ENCODE measurements at places on chromosomes 5 and 9.

DNA sequence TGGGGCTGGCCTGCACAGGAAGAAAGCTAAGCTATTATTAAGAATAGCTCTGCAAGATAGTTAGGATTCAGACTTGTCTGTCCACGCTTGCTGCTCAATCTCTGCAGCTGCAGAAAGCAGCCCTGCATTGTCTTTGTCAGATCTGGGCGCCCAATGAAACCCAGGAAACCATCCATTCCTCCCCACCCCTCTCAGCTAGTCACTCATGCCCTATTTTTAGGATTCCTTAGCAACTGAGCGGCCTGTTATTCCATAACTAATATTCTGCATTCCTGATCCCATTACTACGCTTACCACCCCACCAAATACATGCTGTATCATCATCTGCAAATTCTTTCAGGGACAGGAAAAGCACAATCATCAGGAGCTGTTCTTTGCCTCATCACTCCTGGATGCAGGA is 52.9 kb upstream of the APC start:
- no peak for DNase-seq

- no peak for DNase-seq
Measured at GRCh38 chr5:132272311-132273210, 15.1 kb downstream of the PDLIM4 start.

DNA sequence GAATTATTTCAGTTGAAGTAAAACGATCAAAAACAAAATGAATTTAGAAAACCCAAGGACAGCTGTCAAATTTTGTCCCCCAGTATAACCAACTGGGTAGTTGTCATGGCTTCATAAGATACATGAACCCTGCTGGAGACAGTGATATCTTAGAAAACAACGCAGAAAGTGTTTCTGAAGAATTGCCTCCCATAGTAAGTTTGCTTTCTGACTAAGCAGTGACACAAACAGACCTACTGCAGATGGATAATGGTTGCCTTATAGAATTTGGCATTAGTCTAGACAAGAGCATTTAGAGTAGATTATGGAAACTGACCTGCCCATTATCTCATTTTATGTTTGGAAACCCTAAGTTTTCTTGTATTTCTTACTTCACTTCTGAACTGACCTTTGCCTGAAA is 187.7 kb upstream of the KCNN2 start:
- DNase-seq: no peak

GRCh38 chr5:95907740-95908706 is 53.6 kb downstream of the ELL2 start:
- DNase-seq: no peak

GRCh38 chr5:177495243-177496060 is 2.0 kb downstream of the PDLIM7 start:
- DNase-seq: no peak

- peak; percentile 17 for DNase-seq
Measured at GRCh38 chr9:88521308-88521707, 13.7 kb upstream of the NXNL2 start.

GRCh38 chr5:38672059-38672788 is 115.8 kb upstream of the LIFR start:
- DNase-seq: no peak

GRCh38 chr5:55402199-55402598 is 94.4 kb downstream of the MTREX start:
- DNase-seq: no peak

DNA sequence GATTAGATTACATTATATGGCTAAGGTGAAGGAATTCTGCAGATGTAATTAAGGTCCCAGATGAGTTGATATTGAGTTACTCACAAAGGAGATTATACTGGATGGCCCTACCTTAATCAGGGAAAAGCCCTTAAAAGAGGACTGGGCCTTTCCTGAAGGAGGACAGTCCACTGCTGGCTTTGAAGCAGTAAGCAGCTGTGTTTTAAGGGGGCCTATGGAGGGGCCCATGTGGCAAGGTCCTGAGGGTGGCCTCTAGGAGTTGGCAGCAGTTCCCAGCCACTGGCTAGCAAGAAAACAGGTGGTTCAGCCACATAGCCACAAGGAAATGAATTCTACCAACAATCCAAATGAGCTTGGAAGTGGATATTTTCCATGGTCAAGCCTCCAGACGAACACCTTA is 36.4 kb upstream of the GDNF start:
- no peak for DNase-seq

GRCh38 chr5:154197801-154198491 is 7.4 kb downstream of the GALNT10 start:
- DNase-seq: no peak

DNA sequence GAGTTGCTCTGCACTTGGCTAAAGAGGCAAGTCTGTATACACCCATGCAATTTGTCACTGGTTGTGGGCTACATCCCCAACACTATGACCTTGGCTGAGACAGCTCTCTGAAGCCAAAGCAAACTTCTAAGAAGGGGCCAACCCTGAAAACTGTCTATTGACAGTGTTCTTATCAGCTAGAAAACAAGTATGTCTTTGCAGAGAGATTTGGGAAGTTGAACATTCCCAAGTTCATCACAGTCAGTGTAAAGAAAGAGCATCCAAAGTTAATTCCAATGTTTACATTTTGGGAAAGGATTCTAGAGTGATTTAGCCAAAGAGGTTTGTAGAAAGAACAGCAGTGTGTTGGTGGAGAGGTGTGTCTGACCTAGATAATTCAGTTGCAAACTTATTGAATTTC is 711.1 kb upstream of the CHD1 start:
- no peak for DNase-seq

DNA sequence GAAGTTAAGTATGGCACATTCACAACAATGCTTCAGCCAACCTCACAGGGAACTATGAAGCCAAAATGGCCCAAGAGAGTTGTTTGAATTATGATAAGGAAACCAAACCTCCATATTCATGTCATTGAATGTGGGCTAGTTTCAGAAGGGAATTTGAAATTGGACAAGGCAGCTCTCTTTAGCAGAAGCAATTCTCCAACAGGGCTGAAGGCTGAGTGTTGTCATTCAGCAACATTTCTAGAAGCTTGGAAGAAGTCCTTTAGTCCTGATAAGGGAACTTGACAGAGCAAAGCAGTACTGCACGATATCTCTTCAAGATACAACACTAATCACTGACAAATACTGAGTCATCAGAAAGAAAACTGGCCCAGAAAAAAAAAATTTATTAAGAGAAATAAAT is 115.4 kb downstream of the SLC25A46 start:
- no peak for DNase-seq

DNA sequence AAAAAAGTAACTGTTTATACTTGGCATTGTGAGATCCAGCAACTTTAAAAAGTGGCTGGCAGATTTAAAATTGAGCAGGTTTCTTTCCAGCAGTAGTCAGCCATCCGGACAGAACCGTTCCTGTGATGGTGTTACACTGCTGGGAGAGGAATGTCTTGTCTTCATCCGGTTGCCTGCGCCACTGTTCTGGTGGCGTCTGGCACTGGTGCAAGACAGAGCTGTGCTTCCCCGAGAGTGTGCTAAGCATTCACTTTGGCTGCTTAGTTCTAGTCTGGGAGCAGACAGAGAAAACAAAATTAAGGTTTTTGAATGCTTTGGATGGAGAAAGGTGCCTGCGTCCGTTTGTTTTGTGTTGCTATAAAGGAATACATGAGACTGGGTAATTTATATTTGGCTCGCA is 35.5 kb upstream of the CREBRF start:
- DNase-seq: no peak

DNA sequence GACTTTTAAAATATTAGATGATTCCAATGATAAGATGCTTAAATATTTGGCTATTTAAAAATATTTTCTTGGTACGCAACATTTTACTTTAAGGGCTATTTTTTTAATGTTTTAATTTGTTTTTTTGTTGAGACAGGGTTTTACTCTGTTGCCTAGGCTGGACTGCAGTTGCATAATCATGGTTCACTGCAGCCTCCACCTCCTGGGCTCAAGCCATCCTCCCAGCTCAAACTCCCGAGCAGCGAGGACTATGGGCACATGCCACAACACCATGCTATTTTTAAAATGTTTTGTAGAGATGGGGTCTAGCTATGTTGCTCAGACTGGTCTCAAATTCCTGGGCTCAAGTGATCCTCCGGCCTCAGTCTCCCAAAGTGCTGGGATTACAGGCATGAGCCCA is 850.2 kb upstream of the DMAC1 start:
- DNase-seq: no peak

DNA sequence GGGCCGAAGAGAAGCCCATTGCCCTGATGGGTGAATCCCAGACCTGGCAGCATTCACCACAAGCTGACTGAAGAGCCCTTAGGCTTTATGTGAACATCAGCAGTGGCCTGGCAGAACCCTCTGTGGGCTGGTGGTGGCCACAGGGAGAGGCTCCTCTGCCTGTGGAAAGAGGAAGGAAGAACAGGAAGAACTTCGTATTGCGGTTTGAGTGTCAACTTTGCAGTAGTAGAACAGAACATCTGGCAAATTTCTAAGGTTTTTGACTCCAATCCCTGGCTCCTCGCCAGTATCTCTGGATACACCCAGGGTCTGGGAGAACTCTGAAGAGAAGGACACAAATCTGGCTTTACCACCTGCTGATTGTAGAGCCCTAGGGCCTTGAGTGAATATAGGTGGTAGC is 356.4 kb upstream of the GRAMD2B start:
- no peak for DNase-seq

DNA sequence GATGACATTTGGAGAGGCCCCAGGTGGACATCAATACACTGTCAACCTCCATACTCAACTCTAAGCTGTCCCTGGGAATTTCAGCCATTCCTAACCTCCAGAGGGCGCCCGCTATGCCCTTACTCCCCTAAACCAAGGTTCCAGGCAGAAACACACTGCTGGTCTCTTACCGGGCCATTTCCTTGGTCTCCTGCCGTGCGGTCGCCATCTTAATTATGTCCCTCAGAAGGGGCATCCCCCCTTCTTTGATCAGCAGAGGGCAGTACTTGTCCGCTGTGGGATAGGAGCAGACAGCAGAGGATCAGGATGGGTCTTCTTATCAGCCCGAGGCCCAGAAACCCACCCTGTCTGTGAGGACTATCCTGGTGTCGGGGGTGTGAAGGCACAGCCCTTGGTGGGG is 9.3 kb upstream of the ZDHHC12 start:
- DNase-seq: no peak

GRCh38 chr5:91211997-91212713 is 171.0 kb downstream of the ARRDC3 start:
- DNase-seq: no peak

GRCh38 chr5:131019111-131019510 is 145.9 kb downstream of the HINT1 start:
- DNase-seq: no peak

DNA sequence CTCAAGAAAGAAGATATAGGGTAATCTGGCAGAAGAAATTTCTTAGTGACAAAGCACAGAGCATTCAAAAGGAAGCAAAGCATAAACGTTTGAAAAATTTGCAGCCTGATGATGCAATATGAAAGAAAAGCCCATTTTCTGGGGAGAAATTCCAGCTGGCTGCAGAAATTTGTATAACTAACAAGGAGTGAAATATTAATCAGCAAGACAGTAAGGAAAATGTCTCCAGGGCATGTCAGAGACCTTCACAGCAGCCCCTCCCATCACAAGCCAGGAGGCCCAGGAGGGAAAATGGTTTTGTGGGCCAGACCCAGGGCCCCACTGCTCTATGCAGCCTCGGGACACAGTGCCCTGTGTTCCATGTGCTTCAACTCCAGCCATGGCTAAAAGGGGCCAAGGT is 359.4 kb downstream of the HINT1 start:
- no peak for DNase-seq

DNA sequence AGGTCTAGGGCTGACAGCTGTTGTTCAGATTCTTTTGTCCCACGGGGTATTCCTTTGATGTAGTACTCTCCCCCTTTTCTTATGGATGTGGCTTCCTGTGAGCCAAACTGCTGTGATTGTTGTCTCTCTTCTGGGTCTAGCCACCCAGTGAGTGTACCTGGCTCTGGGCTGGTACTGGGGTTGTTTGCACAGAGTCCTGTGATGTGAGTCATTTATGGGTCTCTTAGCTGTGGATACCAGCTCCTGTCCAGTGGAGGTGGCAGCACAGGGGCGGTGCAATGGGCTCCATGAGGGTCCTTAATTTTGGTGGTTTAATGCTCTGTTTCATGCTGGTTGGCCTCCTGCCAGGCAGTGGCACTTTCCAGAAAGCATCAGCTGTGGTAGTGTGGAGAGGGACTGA is 161.3 kb downstream of the CAVIN4 start:
- no peak for DNase-seq

- no peak for DNase-seq
Measured at GRCh38 chr9:117233016-117233415, 181.8 kb downstream of the ASTN2 start.

GRCh38 chr9:137034709-137035506 is 3.0 kb upstream of the FUT7 start:
- DNase-seq: no peak

GRCh38 chr5:115349001-115349817 is 52.8 kb upstream of the CCDC112 start:
- DNase-seq: no peak

- DNase-seq: no peak
Measured at GRCh38 chr5:10310066-10310779, 2.5 kb upstream of the CMBL start.

GRCh38 chr9:3040761-3041160 is 196.9 kb upstream of the PUM3 start:
- DNase-seq: no peak

DNA sequence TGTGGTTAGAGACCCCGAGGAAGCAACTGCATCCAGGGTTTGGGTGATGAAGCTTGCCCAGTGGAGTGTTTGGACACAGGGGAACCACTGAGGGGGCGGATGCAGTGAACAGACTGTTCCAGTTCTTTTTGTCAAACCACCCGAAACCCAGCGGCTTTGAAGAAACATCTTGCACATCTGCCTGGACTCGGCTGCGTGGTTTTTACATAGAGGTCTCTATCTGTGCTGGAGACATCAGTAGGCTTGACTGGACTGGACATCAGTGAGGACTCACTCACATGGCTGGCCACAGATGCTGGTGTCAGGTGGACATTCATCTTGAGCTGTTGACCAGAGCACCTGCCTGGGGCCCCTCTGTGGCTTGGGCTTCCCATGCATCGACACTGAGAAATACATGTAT is 15.3 kb upstream of the SPATA31E1 start:
- DNase-seq: no peak

DNA sequence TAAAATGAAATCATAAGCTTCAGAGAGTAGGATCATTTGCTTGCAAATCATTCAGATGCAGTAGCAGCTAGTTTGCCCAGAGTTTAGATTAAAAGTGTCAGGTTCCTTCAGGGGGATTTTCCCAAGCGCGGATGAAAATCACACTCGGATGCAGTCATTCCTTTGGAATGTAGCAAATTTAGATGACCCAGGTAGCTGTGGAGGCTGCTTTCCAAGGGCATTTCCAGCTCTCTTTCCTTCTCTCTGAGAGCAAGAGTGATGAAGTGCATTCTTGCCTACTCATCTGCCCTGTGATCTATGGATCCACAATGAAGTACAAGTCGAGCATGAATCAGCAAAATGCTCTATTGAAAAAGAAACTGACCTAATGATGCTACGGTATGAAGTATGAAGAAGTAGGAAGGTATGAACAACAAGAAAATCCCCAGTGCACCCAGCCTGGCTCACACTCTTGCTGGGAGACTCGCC is 200.2 kb downstream of the PLK2 start:
- no peak for DNase-seq

DNA sequence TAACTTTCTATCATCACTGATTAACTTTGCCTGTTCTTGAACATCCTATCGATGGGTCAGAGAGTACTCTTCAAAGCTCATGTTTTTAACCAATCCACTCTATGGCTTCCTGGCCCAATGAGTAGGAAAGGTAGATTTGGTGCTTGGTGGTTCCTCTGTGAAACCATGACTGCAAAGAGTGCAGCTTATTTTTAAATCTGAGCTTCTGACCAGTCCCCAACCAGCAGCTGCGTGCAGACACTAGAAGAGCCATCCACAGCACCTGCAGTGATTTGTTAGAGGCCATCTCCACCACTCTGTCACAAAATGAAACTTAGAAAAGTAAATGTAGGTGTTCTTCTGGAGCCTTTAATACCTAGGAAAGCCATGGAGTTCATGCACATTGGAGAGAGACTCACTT is 107.3 kb upstream of the WWC1 start:
- no peak for DNase-seq
